ENCODE measurements at places on chromosomes 7 and 10. TPM values are rescaled to one million over a fixed set of nuclear protein-coding genes. Genes with fewer than 3 reads are reported as not detected.

GRCh38 chr10:116120688-116121455 is 152.1 kb downstream of the GFRA1 start:
- no peak for DNase-seq

- no peak for DNase-seq
Observed at GRCh38 chr7:135840591-135840990, 92.0 kb upstream of the FAM180A start.

- no peak for DNase-seq
Observed at GRCh38 chr10:36802490-36803153, 322.8 kb upstream of the ANKRD30A start.

DNA sequence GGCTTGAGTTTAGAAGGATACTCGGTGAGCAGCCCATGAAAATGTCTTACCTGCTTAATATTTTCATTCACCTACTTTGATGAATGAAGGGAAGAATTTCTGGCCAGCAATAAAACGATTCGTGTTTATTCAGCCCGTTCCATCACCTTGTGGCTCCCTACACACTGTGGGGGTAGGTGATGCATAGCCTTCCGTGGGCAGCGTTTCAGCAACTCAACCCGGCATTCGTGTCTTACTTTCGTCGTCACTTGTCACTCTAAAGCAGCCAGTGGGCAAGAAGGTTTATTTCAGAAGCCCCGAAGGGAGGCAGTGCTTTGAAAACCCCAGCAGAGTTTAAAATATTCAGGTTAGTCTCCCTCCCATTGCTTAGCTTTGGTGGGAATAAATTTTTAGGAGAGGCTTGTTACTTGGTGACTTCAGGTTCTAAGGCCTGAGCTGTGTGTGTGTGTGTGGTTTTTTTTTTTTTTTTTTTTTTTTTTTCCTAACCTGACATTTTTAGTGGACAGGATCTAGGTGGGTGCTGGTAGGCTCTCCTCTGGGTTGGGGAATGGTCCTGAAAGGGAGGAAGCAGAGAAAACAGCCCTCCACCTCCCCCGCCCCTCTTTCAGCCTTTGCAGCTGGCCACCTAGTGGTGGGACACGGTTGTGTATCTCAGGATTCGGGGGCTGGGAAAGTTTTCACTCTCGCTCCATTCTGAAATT is 1.8 kb downstream of the GRK5 start:
- no peak for DNase-seq

- no peak for DNase-seq
Observed at GRCh38 chr7:37920305-37920848, at the start of gene EPDR1. TSS of gene EPDR1 (plus strand) at chr7:37920640. CDS start at chr7:37920940, 300 bp downstream.

- no peak for DNase-seq
Observed at GRCh38 chr7:45457591-45457990, 116.6 kb upstream of the ADCY1 start.

DNA sequence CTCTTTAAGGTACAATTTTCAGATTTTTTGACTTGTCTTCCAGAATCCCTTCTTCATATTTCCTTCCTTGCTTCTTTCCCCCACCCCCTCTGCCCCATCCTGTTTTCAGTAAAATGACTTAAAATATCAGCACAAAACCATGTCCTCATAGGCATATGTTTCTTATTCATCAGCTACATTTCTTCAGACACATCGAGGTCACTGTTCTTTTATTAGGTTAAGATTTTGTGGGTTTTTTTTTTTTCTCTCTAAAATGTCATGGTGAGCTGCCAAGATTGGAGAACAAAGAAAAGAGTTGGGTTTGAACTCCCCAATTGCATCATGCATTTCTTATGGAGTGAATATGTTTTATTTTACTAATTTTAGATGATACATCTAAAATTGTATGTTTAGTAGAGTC is 35.8 kb downstream of the LAMB4 start:
- DNase-seq: no peak

The C10orf67 gene
- total RNA-seq: 0.18 TPM

The ASB10 gene
- total RNA-seq: not detected

The PDZD7 gene
- not detected for total RNA-seq
